ENCODE measurements at places on chromosomes 4 and X.

DNA sequence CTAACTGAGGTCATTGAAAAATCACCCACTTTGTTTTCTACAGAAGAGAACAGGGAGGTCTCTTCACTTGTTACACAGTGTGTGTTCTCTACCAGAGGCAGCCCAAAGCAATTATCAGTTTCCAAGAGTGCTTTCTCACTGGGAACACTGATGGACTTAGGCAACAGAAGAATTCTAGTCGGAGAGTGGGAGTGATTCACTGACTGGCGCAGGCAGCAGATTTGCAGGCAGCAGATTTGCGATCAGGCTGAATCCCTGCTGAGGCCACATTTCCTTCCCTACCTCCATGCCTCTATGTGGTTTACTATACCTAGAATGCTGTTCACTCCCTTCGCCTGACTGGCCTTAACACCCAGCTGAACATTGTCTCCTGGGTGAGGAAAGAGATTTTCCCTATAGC is 6.6 kb downstream of the OCIAD2 start:
- DNase-seq, result no peak

DNA sequence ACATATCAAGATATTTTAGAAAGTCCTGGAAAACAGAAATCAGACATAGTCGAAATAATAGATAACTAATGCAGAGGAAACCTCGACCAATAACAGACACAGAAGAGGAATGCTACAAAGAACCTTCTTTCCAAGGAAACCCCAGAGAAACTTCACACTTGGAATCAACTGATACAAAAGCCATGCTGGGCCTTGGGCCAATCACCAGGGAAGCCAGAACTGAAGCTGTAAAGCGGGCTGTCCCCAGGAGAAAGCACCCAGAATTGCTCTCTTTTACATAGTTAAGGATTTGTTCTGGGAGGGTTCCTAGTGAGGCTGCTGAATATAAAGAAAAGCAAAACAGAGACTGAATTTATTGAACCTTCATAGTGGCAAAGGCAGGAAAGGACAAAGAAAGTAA is 100.5 kb downstream of the PRDM5 start:
- DNase-seq, result no peak

- no peak for DNase-seq
Observed at GRCh38 chr4:95409127-95409526, 139.6 kb downstream of the UNC5C start.

DNA sequence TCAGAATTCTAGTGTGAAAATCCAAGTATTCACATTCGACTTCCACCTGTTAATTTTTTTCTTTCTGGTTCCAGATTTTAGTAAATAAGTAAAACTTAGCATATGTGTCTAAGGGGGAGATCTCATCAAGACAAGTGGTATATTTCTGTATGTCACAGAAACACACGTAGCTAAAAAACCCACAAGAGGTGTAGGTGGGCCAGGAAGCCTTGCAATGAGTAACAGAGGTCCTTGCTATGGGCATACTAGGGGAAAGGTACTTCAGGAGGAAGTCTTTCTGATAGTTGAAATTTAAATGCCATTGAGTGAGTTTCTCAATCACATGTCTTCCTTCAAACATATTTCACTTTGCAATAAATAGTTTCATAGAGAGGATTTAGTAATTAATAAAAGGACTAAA is 315.8 kb downstream of the MID1IP1 start:
- DNase-seq, result no peak

GRCh38 chrX:54042609-54043021 is 1.7 kb downstream of the PHF8 start:
- DNase-seq, result peak; percentile 55

DNA sequence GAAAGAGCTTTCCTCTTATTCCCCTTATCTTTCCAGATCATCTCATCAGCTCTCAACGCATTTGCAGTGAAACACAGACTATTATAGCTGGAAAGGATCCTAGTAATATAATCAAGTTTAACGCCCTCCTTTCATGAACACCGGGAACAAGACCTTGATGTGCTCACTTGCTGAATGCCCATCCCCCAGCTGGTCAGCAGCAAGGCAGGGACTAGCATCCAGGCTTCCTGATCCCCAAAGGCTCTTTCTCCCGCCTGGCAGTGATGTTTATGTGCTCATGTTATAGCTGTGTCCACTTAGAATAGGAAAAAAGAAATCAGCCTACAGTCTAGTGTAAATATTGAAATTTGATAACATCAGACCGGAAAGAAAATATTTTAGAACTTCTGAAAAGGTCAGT is 24.6 kb downstream of the GPC4 start:
- no peak for DNase-seq

DNA sequence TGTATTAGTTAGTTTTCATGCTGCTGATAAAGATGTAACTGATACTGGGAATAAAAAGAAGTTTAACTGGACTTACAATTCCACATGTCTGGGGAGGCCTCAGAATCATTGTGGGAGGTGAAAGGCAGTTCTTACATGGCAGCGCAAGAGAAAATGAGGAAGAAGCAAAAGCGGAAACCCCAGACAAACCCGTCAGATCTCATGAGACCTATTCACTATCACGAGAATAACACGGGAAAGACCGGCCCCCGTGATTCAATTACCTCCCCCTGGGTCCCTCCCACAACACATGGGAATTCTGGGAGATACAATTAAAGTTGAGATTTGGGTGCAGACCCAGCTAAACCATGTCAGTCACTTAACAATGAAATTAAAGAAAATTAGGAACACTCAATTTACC is 499.1 kb downstream of the FSTL5 start:
- DNase-seq, result no peak

Data from GM13976 (cell line).